ENCODE measurements at places on chromosomes 3 and 15. TPM values are rescaled to one million over a fixed set of nuclear protein-coding genes. Genes with fewer than 3 reads are reported as not detected.

- no peak for DNase-seq
Observed at GRCh38 chr15:85623315-85624049, 171.2 kb downstream of the KLHL25 start.

GRCh38 chr15:68421798-68422402, 10.1 kb downstream of the ITGA11 start:
- peak; percentile 65 for DNase-seq

DNA sequence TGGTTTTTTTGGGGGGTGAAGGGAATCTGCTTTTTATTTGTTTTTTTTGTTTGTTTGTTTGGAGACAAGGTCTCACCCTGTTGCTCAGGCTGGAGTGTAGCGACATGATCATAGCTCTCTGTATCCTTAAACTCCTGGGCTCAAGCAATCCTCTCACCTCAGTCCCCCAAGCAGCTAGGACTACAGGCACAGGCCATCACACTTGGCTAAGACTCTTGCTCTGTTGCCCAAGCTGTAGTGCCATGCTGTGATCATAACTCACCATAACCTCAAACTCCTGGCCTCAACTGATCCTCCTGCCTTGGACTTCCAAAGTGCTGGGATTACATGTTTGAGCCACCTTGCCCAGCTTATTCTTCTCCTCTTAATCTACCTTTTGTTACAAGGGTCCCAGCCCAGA, 31.8 kb downstream of the GPR176 start:
- DNase-seq = no peak

DNA sequence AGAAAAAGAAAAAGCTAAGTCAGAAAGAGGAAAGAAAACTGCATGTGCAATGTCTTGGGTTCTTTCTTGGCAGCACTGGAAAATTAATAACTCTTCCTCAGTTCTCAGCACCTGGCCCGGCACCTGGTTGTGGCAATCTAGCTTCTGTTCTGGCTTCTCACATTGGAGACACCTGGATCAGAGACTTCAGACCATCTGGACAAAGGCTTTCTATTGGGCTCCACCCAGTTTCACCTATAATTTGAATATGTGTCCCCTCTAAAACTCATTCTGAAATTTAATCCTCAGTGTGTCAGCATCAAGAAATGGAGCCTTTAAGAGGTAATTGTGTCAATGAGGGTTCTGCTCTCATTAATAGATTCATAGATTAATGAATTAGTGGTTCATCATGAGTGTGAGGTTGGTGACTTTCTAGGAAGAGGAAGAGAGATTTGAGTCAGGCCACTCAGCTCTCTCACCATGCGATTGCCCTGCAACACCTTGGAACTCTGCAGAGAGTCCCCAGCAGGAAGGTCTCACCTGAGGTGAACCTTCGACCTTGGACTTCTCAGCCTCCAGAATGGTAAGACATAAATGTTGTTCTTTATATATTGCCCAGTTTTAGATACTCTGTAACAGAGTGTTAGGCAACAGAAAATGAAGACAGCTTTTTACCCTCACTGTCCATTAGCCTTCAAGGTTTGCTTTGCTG, 679.9 kb downstream of the NTRK3 start:
- DNase-seq = no peak

DNA sequence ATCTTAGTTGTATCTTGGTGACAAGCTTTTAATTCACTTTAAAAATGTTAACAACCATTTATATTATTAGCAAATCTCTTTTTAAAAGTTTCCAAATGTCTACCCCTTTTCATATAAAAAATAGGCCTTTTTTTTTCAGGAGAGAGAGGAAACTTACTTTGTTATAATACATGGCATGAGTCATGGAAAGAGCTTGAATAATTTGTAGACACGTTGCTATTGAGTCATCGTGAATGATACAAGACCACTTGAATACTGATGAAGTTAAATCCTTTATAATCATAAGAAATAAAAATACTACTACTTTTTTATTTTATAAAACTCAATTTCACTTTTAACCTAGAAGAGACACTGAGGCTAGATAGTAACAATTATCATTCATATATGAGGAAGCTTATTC, 70.3 kb upstream of the BBX start:
- peak; percentile 61 for DNase-seq

The WDR49 gene
- under 0.01 TPM for total RNA-seq
